ENCODE measurements at places on chromosomes 4 and X.

- DNase-seq = no peak
These were observed 91.0 kb upstream of the MTM1 start for GRCh38 chrX:150477371-150477770.

DNA sequence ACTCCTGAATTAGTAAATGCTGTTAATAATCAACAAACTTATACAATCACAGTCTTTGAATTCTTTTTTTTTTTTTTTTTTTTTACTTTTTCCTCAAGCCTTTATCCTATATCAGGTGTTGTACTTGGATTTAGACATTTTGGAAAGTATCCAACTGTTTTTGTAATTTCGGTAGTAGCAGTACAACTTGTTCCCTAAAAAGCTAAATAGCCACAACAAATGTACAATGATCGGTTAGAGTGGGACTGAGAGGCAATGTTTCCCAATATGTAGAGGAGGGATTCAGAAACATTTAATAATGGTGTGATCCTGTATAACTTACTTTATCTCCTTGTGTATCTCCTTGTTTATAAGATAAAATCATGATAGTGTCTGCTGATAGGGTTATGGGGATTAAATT lies 343.1 kb downstream of the GRID2 start:
- DNase-seq = no peak

DNA sequence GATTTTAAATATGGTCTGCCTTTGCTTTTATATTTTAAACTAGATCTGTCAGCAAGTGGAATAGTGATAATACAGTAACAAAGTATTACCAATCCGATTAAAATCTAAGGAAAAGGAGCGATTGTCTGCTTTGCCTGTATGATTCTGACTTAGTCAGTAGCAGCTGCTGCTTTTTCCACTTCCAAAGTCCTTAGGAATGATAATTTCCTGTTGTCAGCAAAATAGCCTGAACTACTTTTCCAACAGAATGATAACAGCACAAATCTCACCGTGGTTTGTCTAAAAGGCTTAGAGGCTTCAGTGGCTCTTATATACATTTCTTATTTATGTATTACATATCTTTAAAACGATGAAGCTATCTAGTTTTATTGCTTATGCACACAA lies 290.0 kb downstream of the ANK2 start:
- no peak for DNase-seq

DNA sequence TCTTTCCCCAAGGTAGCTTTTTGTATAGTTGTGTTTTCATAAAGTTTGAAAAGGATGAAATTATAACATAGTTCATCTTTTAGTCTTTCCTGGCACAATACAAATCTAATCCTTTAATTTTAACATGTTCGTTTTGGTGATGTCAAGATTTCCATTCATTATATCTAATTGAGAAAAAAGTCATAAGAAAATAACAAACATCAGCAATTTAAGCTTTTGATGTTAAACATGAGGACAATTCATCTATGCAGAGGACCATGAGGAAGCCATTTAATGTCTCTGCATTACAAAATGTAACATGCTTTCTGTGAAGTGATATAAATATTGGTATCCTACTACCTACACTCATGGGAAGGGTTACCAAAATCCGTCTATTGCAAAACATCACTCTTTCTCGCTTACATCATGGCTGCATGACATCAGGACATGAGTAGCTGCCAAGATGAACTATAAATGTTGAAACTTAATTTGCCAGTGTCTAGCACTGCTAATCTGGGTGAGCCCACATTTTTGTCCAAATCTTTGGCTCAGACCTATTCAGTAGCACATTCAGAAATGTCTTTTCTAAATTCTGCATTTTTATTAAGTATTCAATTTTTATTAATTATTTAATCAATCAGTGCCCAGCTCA lies 9.5 kb downstream of the EPGN start:
- DNase-seq = no peak

DNA sequence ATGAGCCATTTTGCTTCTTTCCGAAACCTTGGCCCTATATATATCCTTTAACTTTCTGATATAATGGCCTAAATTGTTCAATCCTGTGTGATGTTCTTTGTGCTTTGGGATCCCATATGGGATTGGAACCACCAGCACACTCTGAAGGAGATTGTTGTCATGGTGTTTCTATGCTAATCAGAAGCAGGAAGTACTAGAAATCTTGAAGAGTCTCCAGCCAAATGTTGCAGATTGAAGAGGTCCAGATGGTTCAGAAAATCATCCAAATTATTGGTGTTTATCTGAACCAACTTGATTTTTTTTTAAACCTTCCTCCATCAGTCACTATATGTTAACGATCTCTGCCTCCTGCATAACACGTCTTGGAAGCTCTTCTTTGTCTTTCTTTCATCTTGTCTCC lies 72.8 kb downstream of the KIT start:
- no peak for DNase-seq

DNA sequence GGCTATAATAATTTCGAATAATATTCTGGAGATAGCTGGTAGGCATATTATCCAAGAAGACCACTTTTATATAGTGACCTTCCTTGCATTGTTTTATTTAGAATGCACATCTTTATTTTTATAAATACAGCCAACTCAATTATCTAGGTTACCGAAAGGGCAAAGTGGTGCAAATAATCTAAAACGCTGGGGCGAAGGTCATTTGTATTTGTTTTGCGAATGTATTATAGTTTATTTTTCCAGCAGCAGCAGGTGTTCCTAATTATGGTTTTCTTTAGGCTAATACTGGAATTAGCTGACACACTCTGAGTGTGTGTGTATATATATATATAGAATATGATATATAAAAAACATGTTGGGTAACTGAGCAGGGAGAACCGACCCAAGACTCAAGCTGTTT lies 48.1 kb upstream of the RAP2C start:
- no peak for DNase-seq

- DNase-seq = no peak
These were observed 129.2 kb upstream of the PAK3 start for GRCh38 chrX:110966839-110967238.

DNA sequence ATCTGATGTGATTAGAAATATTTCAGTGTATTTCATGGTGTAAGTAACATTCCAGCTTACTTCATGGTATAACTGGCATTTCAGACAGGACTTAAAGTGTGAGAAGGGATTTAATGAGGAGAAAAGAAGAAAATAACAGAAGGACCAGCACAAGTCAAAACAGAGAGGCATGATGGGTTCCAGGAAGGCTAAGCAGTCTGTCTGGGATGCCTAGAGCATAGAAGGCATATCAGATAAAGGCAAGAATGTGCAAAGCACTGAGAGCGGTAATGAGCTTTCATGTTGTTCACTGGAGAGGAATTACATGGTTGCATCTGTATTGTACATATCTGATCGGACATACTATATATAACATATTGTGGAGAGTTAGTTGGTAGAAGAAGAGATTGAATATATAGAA lies 54.2 kb downstream of the GRID2 start:
- no peak for DNase-seq

DNA sequence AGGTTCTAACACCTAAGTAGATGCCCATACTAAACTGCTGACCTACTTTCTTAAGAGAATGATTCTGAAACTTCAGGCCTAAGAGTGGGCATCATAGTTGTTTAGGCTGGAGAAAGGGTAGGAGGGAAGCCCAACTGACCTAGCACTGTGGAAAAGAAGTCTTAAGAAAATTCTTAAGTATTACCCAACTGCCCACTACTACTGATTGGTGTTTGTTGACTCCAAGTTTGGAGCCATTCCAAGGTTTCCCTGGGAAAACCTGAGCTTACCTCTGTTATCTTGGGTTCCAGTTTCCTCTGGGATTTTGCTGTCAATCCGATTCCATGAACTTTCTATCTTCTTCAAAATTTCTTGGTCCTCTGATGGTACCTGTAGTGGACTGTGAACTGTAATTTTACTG lies 23.9 kb downstream of the ANKRD17 start:
- DNase-seq = no peak

DNA sequence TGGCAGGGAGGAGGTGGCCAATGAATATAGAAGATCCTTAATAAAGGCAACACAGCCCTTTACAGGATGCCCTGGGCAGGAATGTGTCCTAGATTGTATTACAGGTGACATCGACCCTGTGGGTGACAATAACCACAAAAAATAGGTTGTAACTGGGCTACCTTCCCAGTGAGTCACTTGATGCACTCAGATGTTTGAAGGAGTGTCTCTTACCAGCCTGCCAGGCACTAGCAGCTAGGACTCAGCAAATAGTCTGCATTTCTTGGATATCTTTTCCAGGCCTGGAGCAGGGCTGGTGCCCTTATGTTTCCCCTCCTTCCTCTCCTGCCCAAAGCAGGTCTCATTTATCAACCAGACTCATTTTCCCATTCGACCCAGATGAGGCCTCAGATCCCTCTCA lies 50.9 kb upstream of the TMEM164 start:
- no peak for DNase-seq

GRCh38 chr4:134308910-134309309 lies 107.3 kb upstream of the PABPC4L start:
- DNase-seq = no peak

DNA sequence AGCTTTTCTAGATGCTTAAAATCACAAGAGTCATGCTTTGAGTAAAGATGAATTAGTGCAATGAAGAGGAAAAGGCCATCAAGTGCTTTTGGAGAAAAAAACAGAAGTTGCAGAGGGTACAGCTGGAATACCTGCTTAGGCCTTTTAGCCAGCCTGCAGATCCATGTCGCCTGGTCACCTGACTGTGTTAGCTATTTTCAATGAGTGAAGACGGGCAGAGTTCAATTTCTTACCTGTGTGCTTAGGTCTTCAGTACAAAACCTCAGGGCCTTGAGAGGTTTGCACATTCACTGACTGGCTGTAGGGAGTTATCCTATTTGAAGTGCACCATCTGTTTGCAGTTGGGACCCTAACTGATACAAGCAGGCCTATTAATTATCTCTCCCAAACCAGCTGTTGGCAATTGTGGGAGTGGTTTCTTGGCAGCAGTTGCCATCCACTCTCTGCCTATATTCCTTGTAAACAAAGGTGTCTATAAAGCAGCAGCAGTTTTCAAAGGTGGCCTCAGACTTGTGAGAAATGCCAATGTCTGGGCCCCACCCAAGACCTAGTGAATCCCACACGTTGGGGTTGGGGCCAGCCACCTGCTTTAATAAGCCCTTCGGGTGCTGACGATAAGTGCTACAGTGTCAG lies 16.3 kb upstream of the FAT1 start:
- DNase-seq = no peak

DNA sequence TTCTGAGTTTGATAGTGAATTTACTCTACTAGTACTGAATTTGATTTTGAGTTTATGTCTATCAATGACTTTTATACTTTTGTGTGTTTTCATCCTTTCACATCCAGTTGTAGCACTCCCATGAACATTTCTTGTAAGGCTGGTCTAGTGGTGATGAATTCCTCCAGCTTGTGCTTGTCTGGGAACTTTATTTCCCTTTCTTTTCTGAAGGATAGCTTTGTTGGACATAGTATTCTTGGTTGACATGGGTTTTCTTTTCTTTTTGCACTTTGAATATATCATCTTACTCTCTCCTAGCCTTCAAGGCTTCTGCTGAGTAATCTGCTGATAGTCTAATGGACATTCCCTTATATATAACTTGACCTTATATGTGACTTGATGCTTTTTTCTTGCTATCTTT lies 32.5 kb upstream of the IL2 start:
- DNase-seq = no peak

GRCh38 chr4:123547216-123548165 lies 150.9 kb downstream of the SPRY1 start:
- peak; percentile 29 for DNase-seq

GRCh38 chr4:88062311-88062710 lies 54.9 kb downstream of the PKD2 start:
- no peak for DNase-seq

DNA sequence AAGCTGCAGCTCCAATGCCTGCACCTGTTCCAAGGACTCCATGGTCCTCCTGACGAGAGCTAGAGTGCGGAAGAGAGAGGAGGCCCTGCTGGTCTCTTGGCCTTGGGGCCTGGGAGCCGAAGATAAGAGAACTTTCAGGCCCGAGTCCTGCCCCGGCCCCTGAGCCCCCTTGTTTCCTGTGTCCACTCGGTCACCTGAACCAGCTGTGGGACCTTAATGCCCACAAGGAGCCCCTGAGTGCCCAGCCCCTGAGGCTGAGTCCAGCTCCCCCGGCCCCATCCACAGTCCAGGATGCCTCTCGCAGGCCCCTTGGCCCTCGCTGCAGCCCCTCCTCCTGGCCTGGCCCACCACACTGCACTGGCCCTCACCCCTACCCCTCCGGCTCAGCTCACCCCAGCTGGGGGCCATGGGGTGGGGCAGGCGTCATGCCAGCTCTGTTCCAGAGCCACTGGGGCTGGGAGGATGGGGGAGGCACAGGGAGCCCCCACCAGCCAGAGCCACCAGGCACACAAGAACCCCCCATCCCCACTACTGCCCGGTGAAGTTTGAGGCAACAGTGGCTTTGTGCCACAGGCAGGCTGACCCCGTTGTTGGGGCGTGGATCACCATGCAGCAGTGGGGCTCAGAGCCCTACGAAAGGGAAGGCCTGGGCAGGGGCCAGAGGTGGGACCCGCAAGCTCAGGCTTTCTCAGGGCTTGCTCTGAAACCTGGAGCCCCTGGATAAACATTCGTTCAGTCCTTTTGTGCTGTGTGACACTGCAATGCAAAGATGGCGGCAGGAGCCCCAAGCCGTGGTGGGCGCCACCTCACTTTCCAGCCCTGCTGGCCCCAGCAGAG lies 14.1 kb downstream of the NAT8L start:
- DNase-seq = no peak

GRCh38 chr4:88526221-88526815 lies 2.7 kb upstream of the PYURF start:
- DNase-seq = no peak

GRCh38 chrX:46559062-46559461 lies 13.8 kb upstream of the ZNF674 start:
- DNase-seq = no peak

GRCh38 chr4:866761-867390 lies 40.9 kb upstream of the CPLX1 start:
- DNase-seq = peak; percentile 14

DNA sequence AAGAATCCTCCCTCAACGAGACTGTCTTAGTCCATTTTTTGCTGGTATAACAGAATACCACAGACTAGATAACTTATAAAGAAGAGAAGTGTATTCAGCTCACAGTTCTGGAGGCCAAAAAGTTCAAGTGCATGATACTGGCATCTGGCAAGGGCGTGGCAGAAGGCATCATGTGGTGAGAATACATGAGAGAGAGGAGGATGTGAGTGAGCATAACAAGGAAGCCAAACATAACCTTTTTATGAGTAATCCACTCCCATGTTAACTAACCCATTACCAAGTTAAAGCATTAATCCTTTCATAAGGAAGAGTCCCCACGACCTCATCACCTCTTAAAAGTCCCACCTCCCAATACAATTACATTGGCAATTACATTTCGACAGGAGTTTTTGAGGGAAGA lies 504.6 kb downstream of the IQCM start:
- no peak for DNase-seq

DNA sequence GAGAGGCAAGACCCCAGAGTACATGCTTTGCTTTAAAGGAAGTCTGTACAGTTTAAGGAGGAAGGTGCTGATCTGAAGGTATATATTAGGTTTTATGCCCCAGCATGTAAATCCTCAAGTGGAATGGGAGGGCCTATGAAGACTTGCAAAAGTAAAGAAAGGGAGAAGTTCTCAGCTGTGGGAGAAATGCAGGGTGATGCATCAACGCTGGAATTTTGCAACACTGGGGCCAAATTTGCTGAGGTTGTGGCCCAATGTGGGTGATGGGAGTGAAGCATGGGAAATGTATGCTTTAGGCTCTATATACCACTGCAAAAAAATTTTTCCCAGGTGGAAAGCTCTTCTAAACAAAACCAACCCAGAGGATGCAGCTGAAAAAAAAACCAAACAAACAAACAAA lies 33.8 kb upstream of the GPR174 start:
- no peak for DNase-seq

- DNase-seq = no peak
These were observed 68.2 kb downstream of the FAM193A start for GRCh38 chr4:2604614-2605013.

GRCh38 chr4:38664706-38665401 lies 855 bp downstream of the KLF3 start:
- peak; percentile 84 for DNase-seq
